ENCODE measurements at places on chromosomes 3 and 15.

- DNase-seq = no peak
Observed at GRCh38 chr3:134232151-134232550, 18.5 kb downstream of the RYK start.

DNA sequence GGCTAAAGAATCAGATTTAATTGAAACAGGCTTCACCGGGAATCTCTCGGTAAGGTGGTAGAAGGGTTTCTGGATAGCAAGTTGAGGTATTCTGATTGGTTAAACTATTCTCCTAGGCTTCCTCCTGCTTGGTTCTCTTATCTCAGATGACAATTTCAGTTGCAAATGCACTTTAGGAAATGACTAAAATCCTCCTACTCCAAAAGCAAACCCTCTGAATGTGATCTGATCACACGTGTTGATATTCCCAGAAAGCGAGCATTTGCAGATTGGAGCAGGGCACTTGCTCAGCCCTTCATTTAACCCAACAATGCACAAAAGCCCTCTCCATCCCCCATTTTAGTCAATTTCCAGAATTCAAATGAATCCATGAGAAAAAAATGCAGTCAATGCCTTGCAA is 55.6 kb upstream of the ICE2 start:
- no peak for DNase-seq

DNA sequence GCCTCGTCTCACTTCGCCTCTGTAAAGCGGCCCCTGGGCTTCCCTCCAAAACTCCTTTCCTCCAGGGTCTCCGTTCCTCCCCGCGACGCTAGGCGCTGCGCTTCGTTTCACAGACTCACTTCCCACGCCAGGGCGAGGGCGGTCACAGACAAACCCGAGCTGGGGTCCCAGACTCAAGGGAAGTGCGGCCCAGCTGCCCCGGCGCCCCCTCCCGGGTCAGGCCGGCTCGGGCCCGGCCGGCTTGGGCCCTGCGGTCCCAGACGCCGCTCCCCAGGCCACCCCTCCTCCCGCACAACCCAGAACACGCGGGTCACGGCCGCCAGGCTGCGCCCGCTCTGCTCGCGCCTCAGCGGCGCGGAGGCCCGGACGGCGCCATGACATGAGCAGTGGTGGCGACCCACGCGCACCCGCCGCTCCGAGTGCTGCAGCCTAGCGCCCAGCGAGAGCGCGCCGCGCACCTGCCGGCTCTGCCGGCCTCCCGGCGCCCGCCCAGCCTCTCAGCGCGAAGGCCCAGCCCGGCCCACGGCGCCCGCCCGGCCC is 547 bp downstream of the NUP210 start:
- DNase-seq = no peak

DNA sequence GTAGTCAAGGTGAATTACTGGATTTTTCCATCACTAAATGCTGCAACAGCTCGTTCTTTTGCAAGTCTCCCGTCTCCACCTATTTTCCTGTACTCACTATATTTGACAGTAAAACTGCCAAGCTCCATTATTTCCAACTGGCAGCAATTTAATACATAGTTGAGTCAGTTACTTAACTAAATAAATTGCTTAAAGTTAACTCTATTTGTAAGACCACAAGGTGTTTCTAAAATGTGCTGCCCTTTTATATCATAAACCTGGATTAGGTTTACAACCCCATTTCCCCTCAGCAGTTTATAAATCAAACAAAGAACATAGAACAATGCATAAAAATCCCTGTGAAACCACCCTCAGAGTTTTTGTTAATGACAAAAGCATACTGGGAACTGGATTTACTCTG is 211.4 kb upstream of the DPH6 start:
- no peak for DNase-seq

DNA sequence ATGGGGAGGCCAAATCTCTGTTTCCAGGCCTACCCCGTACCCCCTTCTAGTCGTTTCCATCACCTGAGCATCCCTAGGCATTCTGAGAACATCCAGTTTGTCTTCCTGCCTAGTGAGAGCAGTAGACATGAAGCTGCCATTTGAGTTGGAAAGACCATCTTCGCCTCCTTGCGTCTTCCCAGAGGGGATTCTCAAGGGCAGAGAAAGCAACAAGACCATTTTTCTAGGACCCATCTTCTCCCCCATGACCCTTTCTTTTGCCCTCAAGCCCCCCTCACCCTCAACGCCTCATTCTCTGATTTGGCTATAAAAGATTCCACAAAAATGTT is 148.7 kb upstream of the BHLHE40 start:
- no peak for DNase-seq

GRCh38 chr15:88470625-88471372 is 3.3 kb downstream of the MRPS11 start:
- no peak for DNase-seq

DNA sequence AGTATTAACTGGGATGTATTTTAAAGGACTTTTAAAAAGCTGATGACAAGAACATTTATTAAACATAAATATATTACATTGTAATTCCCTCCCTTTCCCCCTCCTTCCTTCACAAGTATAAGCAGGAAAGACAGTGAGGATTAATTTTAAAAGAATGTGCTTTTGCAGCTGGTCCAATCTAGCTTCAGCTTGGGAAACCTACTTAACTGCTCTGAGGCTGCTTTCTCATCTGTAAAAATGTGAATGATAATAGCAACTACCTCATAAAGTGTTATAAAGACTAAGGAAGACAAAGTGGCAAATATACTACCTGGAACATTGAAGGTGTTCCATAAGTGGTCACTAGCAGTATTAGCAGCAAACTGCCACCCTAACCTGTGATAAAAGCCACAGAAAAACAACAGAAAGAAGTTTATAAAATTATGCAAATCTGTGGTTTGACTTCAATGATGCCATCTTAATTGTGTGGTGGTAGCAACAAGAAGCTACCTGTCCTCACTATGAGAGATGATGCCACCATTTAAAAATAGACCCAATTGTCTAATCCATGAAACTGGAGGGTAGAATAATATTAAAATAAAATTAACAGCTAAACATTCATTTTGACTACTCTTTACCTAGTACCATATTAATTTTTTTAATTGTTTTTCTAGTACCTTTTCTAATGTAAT is 20.0 kb downstream of the DHX36 start:
- DNase-seq = no peak

- no peak for DNase-seq
Observed at GRCh38 chr3:55190331-55190730, 262.5 kb upstream of the LRTM1 start.

DNA sequence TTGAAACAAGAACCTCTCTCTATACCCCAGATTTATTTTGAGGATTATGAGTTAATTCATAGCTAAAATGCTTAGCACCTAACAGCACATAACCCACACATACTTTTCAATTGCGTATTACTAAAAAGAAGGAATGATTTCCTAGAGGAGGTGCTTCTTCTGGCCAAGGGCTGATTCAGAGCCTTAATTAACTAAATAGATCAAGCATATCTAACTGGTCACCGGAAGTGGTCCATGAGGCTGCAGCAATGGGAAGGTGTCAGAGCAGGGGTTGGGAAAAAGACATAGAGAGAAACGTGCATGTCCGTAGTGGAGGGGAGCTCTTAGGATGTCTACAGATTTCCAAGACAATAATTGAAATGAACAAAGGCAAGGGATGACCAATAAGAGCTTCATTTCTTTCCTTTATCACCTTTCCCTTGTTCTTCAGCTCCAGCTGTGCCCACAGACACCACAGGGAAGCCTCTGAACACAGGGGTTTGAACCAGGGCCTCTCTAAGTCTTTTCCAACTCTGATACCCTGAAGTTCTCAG is 467 bp downstream of the HGD start:
- no peak for DNase-seq

DNA sequence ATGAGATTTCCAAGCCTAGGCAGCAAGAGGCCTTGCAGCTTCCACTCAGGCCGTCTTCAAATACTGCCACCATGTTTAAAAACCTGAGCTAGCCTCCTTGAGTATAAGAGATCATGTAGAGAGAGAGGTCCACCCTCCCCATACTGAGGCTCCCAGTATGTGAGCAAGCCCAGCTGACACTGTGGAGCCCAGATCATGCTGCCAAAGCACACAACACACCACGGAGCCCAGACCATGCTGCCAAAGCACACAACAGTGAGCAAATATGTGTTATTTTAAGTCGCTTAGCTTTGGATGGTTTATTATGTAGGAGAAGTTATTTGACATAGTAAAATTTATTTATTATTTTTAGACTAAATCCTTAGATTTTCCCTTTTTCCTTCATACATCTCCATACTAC is 333.7 kb downstream of the CTNNB1 start:
- DNase-seq = no peak

DNA sequence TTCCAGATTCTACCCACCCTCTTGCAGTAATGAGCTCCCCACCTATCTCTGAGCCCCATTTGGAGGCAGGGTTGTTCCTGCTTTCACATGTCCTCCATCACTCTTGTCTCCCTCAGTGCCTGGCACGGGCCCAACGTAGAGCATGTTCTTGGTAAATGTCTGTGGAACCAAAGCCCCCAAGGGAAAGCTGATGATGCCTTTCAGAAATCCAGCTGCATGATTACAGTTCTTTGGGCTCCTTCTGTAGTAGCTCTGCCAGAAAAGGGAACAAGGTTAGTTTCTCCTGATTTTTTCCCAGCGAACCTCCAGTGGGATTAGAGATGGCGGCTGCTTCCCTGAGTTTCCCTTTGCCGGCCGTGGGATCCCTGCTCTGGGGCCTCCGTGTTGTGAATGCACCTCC is 39.3 kb downstream of the CGNL1 start:
- no peak for DNase-seq

DNA sequence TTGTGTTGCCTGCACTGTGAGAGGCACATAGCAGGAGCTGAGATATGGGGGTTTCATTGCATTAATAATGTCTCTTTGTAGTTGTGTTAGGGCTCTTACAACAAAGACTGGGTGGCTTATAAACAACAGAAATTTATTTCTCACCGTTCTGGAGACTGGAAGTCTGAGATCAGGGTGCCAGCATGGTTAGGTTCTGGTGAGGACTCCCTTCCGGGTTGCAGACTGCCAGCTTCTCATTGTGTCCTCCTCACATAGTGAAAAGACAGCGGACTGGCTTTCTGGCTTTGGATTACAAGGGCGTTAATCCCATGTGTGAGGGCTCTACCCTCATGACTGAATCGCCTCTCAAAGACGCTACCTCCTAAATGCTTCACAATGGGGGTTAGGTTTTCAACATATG is 20.6 kb downstream of the TMEM108 start:
- DNase-seq = no peak

DNA sequence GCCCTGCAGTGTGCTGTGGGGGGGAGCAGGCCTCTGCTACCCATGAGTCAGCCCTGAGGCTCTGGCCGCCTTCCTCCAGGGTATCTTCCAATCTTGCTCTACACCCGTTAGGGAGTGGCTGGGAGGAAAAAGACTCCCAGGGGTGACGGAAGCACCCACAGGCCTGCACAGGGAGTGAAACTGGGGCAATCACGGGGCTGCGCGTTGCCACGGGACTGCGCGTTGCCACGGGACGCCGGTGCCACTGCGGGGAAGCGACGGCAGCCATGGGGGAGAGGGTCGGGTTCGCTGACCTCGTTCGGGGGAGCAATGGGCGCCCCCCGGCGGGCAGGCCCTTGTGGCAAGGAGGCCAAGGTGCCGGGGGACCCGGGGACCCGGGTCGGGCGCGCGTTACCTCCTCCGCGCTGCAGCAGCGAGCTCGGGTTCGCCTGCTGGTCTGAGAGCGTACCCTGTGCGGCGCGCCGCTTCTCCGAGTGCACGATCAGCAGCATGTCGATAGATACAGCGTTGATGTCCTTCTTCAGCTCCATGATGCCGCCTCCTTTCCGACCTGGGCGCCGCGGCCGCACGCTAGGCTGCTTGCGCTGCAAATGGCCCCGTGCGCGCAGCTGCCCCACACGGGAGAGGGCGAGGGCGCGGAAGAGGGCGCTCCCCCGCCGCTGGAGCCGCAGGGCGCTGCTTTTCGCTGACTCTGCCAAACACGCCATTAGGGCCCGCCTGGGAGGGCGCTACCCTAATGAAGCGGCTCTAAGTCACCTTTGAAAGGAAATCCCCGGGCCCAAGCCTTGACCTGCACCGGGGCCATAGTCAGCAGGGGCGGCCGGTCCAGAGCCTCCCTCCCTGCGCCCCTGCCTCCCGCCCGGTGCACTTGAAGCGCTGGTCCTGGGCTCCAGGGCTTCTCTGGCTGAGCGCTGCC is at the start of gene KY:
KY (minus strand) TSS at position 592 of the 916 bp plus-strand sequence; CDS start at position 530, 62 bp downstream.
- no peak for DNase-seq

DNA sequence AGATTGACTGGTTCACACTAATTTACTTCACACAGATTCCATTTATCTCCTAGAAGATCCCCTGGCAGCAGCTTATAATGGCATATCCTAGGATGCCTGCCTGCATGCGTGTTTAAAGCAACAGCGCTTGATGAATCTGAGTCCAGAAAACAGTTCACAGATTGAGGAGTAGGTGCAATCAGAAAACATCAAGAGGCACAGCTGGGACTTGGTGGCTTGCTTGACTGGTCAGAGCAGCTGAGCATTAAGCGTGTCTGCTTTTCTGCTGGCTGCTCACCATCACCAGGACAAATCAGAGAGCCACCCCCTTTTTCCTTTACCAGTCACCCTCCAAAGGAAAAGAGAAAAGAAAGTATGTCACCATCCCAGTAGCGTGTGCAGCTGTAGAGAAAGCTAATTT is 223.6 kb downstream of the WDR72 start:
- no peak for DNase-seq

- no peak for DNase-seq
Observed at GRCh38 chr15:55218056-55218455, 21.3 kb upstream of the RSL24D1 start.

DNA sequence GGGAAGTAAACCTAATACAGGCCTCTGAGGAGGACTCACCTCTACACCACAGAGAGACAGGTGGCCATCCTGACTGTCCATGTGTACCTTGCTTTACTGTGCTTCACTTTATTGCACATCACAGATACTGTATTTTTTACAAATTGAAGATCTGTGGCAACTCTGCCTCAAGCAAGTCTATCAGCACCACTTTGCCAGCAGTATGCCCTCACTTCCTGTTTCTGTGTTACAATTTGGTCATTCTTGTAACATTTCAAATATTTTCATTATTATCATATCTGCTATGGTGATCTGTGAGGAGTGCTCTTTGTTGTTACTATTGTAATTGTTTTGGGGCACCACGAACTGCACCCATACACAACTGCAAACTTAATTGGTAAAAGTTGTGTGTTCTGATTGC is 78.0 kb downstream of the BBX start:
- DNase-seq = no peak

DNA sequence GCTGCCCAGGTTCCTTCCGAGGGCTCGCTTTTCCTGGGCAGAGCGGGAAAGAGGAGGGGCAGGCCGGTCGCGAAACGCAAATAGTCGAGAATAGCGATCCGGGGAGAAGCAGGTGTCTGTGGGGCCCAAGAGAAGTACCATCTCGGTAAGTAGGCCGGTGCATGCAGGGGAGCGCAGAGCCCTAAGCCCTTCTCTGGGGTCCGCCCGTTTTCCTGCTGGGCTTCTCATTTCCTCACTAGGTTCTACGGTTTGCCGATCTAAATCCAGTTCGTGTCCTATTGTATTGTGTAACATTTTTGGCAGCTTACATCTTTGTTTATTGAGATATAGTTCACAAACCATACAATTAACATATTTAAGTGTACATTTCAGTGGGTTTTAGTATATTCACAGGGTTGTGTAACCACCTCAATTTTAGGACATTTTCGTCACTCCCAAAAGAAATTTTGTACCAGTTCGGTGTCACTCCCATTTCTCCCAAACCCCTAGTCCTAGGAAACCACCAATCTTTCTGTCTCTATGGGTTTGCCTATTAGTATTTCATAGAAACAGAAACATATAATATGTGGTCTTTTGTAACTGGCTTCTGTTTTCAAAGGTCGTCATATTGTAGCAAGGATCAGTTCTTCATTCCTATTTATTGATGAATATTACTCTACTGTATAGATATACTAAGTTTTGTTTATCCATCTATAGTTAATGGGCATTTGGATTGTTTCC is 6.8 kb upstream of the TRIM69 start:
- DNase-seq = no peak

Data from stimulated activated CD8-positive, alpha-beta memory T cell treated with anti-CD3 and anti-CD28 coated beads, Interleukin-15, amount 100 ng/mL, for 4 hours (primary cell).